ENCODE measurements at places on chromosomes 16 and 17.

DNA sequence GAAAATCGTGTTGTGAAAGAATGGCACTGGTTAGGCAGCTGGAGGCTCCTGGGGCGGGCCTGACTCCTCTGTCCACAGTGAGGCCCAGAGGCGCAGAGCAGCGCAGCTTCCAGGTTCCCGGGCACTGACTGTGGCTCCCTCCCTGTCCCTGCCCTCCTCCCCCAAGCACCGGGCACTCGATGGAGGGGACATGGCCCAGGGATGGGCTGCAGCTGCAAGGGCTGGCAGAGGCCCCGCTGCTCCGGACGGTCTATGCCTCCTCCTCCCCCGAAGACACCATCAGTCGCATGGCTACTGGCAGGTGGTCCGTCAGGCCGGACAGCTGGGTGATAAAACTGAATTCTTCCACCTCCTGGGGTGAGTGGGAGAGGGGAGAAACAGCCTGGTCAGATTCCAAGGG, 50.1 kb downstream of the PRMT7 start:
- DNase-seq, result no peak

- no peak for DNase-seq
Measured at GRCh38 chr16:50261160-50261706, 5.1 kb upstream of the ADCY7 start.

DNA sequence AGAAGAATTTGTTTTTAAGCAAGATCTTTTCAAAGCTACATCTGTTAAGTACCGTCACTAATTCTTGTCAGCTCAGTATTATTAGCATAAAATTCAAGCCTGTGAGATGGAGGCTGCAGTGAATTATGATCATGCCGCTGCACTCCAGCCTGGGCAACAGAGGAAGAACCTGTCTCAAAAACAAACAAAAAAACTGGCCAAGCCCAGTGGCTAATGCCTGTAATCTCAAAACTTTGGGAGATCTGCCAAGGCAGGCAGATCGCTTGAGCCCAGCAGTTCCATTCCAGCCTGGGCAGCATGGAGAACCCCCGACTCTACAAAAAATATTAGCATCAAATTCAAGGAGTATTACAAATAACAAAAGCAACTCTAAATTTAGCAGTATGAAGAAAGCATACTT, 88.0 kb downstream of the STXBP4 start:
- peak; percentile 14 for DNase-seq

GRCh38 chr16:15777533-15778203, 79.2 kb downstream of the MYH11 start:
- DNase-seq, result peak; percentile 14

- no peak for DNase-seq
Measured at GRCh38 chr16:50173316-50173715, 20.2 kb downstream of the TENT4B start.

DNA sequence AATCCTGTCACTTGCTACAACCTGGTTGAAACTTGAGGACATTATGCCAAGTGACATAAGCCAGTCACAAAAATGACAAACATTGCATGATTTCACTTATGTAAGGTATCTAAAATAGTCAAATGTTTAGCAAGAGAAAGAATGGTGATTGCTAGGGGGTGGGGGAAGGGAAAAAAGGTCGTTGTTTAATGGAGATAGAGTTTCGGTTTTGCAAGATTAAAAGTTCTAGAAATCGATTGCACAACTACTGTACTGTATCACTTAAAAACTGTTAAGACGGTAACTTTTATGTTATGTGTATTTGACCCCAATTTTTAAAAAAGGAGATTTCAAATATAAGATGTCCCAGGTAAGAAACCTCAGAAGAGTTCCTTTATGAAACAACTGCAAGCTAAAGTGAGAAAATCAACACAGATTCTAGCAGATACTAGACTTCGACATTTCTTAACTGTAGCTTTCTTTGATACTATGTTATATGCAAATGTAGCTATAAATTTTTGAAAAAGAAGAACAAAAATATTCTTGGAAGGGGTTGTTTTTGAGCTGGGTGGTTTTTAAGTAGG, 5.9 kb downstream of the MEOX1 start:
- DNase-seq, result no peak

GRCh38 chr17:72590882-72591281, 470.1 kb downstream of the SOX9 start:
- DNase-seq, result no peak

DNA sequence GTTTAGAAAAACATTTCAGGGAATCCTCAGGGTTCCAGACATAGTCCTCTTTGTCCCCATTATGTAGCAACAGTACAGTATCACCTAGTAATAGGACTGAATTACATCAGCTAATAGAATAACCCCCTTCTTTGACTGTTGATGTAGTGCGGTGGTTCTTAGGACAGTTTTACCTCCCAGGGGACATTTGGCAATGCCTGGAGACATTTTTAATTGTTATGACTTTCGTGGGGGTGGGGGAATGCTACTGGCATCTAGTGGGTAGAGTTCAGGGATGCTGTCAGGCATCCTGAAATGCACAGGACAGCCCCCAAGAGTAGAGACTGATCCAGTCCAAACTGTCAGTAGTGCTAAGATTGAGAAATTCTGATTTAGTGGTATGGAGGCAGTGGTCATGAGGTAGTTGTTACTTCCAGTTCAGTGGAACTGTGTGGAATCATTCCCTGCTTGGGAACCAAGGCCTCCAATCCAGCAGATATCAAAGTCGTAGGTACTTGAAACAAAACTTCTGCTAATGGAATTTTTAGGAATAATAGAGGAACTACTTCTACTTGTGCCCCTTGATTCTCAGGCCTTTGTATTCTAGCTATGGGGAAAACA, 20.3 kb downstream of the NF1 start:
- no peak for DNase-seq

DNA sequence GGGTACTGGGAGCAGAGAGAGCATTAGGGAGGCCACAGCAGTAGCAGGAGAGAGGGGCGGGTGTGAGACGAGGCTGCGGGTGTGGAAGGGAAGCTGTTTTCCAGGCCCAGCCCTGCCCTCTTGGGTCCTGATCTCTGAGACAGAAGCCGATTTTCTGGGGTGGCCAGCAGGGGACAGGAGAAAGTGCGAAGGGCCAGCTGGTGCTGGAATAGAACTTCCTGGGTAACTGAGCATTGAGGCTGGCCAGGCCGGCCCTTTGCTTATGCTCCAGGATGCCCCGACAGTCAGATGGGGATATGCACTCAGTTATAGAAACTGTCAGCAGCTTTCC, 804 bp downstream of the BTBD17 start:
- no peak for DNase-seq

DNA sequence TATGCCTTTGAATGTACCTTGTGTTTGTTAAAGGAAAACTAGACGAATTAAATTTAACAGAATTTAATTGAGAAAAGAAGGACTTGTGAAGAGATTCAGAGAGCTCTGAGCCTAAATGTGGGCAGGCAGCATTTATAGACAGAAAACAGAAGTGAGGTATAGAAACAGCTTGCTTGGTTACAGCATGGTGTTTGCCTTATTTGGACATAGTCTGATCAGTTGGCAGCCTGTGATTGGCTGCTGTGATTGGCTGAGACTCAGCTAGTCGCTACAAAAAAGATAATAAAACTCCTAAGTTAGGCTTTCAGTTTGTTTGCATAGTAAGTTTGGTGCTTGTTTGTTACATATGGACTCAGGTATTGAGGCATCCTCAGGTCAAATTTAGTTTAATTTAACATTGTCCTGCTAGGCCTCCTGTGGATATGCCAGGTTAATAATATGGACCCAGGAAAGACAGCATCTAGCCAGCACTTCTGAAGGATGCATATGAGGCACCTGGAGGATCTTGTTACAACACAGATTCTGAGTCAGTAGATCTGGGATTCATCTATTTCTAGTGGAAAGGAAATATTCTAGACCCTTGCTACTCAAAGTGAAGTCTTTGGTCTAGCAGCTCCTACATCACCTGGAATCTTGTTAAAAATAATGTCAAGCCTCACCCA, 43.4 kb downstream of the SLFN5 start:
- DNase-seq, result no peak

DNA sequence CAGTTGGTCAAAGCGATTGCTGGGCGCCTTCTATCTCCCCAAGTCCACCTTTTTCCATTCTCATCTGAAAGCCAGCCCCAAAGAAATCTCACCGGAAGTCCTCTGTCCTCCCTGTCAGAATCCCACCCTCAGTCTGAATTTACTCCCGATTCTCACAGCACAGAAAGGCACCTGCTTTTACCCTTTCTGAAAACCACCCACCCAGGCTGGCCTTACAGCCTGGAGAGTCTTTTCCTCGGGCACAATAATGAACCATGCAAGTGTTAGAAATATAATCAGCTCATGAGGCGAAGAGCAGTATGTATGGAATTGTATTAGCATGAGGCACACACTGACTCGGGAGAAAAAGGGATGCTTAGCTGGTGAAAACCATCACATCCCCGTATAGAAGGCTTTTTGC, 1.2 kb upstream of the ZFHX3 start:
- no peak for DNase-seq

GRCh38 chr16:82523815-82524214, 103.0 kb upstream of the CDH13 start:
- no peak for DNase-seq

- no peak for DNase-seq
Measured at GRCh38 chr16:24309258-24310142, 53.4 kb downstream of the CACNG3 start.

DNA sequence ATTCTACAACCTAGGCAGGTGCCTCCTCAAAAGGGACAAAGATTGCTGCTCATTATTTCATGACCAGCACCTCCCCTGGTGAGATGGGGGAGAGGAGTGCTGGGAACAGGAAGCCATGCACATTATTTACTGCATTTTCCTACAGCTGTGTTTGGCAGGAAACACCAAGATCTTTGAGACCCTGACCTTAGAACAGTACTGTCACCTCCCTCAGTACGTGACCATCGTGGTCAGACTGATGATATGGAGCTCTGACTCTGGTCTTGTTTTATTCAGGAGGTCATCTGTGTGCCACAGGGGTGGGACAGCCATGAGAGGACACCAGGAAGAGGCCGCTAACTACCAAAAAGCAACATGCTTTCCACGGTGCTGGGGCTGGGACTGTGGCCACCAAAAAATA, 37.4 kb downstream of the USP22 start:
- no peak for DNase-seq

DNA sequence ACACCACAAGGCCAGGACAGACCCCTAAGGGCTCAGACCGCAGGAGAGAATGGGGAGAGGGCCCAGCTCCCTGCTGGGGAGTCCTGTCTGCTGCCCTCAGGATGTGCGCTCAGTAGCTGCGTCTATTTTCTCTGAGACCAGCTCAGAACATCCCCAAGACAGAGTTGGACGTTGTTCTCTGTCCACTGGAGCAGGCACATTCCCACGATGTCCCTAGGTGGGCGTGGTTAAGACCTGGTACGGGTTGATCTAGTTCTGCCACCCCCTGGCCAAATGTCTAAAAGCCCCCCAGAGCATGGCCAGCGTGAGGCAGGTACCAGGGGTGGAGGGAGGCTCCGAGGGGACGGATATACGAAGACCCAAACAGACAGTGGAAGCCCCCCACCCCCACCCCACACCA, 842 bp upstream of the CALB2 start:
- no peak for DNase-seq

DNA sequence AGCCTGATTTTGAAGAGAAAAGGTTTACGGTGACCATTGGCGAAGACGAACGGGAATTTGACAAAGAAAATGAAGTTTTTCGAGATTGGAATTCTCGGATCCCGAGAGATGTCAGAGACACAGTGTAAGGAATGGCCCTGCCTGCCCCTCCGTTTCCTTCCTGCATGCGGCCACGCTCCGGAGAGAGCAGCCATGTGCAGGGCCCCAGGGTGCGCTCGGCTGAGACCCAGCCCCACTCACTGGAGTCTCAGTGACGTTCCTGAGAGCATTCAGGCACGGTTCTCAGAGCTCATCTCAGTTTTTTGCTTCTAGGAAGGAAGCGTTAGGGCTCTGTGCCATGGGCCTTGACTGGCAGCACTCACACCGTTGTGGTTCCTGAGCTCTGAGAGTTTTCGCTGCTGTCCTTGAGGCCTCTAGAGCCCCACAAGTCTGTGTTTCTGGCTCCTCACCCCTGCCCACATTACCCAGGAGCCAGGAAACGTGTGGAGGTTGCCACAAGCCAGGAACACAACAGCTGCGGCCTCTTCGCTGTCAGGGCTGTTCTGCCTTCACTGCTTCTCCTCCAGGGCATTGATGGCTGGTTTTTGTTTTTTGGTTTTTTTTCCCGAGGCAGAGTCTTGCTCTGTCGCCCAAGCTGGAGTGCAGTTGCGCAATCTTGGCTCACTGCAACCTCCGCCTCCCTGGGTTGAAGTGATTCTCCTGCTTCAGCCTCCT, 29.8 kb downstream of the ZC3H18 start:
- no peak for DNase-seq

GRCh38 chr16:84884596-84885341, 65.0 kb downstream of the CRISPLD2 start:
- DNase-seq, result no peak

DNA sequence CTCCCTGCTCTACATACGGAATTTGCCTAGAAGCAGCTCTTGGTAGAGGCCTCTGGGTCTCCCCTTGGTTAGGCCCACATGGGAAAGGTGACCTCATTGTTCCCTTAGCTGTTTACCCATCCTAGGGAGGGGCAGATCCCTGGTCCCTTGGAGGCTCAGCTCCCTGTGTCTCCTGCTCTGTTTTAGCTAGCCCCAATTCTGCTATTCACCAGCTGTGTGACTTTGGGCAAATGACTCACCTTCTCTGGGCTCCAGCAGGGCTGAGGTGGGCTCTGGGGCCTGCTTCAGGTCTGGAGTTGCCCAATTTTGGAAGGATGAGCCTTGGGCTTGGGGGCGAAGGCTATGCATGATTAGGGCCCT, 3.9 kb downstream of the ABCC3 start:
- no peak for DNase-seq

GRCh38 chr16:4341250-4341649, 9.9 kb downstream of the PAM16 start:
- DNase-seq, result no peak

GRCh38 chr17:5800646-5801045, 216.3 kb upstream of the NLRP1 start:
- no peak for DNase-seq

DNA sequence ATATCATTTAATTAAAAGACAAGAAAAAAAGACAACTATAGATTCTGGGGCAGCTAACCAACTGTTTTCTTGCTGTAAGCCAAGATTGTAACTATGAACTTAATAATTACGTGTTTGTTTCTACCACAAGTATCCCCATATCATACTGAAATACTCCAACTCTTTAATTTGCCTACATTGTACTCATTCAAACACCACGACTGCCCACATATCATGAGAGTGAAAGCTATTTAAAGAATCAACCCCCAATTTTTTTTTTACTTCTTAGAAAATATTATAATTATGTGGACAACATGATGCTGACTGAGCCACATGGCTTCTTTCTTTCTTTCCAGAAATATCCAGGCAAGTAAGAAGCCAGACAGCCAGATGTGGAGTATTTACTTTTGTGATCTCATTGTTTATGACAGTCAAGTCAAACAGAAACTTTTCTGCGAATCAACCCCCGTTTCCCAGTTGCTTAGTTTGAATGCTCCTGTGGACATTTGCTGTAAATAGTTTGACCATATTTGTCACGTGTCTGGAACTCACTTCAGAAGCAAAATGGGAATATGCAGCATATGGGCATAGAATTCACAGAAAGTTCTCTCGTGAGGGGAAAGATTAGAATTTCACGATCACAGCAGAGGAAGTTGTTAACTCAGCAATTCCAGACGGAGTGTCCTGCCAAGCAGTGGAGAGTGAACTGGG, 126.8 kb upstream of the PSMD7 start:
- DNase-seq, result no peak

GRCh38 chr16:10616419-10616755, 36.0 kb upstream of the EMP2 start:
- no peak for DNase-seq

GRCh38 chr17:64520359-64520758, 13.6 kb downstream of the CEP95 start:
- DNase-seq, result no peak
